ENCODE measurements at places on chromosomes 16 and 17. TPM values are rescaled to one million over a fixed set of nuclear protein-coding genes. Genes with fewer than 3 reads are reported as not detected.

GRCh38 chr16:568401-569258 is 1.1 kb upstream of the PIGQ start:
- DNase-seq = no peak

- DNase-seq = no peak
Observed at GRCh38 chr16:10600782-10601443, 20.5 kb upstream of the EMP2 start.

TMIGD1 gene
- not detected for polyA plus RNA-seq

GRCh38 chr16:10660950-10661635 is 33.6 kb downstream of the TEKT5 start:
- no peak for DNase-seq

DNA sequence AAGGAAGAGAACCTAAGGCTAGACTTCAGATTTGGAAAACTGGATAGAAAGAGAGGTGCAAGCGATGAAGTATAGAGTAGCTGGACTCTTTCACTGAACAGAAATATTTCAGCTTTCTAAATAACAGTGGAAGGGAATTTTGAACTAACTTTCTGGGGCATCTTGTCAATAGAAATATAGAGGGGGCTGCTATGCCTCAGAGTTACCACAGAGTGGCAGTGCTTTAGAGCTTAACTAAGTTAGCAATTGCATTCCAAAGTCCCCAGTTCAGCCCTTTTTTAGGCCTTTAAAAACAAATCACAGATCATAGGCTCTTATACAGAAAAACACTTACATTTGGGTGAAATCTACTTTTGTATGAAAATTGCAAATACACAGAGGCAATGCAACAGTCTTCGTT is 154.2 kb upstream of the CDH8 start:
- DNase-seq = no peak

TM4SF5 gene
- not detected for polyA plus RNA-seq

- no peak for DNase-seq
Observed at GRCh38 chr16:56932721-56933619, 1.0 kb downstream of the HERPUD1 start.

Measured in CD4-positive, alpha-beta memory T cell (primary cell).